ENCODE measurements at places on chromosomes 6 and 20.
A peak's percentile ranks its signal among the peaks of the same experiment; 100 is the strongest.

- DNase-seq: peak; percentile 24
These were observed 314.8 kb downstream of the CDC5L start for GRCh38 chr6:44702292-44702691.

DNA sequence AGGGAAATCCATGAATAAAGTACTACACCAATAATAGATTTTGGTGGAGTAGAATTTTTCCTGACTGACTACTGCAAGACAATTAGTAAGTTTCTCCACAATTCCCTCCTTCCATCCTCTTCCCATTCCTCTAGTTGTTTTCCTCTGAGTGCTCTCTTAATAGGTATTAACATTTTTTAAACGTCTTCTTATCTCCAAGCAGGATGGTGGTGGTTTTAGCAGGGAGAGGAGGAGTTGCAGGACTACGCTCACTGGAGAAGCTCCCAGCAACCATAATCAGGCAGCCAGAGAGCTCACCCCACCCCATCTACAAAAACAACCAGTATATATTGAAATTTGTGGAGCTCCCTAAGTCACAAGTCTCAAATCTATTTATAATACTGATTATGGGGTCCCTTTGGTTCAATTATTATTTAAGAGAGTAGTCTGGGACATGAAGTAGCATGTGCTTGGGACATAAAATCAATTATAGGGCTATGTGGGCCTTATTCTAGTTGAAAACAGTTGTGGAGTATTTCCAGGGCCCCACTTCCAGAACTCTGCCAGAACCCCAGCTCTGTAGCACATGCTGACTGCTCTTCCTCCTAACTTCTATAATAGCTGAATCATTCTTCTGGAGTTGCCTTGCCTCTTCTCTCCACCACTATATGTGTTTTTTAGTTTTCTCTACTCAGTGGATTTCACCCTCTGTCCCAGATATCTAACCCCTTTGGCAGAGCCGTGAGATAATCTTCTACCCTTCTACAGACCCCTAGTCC, 49.8 kb downstream of the MYB start:
- DNase-seq: no peak

GRCh38 chr20:63232235-63233060, 3.3 kb upstream of the BIRC7 start:
- DNase-seq: peak; percentile 90

DNA sequence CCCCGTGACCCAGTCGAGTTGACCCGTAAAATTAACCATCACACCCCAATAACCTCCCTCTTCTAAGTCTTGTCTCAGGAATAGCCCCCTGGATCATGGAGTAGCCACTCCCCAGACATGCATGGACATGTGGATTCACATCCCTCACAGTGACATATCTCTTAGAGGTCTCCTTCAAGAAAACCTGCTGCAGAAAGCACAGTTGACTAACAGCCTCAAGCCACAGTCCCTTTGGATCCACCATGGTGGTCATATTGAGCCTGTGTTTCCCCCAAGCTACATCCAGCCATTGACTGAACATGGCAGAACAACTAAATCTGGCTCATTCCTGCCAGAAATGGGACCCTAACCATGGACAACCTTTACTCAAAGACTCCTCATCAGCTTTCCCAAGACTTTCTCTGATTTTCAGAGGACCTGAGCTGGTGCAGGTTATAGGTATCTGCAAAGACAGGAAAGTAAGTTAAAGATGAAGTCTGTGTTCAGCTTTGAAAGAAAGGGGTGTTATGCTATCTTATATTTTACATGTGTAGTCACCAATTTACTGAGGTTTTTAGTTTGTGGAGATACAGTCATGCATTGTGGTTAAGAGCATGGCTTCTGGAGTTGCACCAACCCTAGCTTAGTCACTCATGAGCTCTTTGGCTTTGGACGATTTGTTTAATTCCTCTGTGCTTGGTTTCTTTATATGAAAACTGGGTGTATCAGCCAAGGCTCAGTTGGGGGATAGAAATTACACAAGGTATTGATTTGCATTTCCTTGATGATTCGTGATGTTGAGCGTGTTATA, 219.1 kb downstream of the MYLK4 start:
- peak; percentile 87 for DNase-seq

DNA sequence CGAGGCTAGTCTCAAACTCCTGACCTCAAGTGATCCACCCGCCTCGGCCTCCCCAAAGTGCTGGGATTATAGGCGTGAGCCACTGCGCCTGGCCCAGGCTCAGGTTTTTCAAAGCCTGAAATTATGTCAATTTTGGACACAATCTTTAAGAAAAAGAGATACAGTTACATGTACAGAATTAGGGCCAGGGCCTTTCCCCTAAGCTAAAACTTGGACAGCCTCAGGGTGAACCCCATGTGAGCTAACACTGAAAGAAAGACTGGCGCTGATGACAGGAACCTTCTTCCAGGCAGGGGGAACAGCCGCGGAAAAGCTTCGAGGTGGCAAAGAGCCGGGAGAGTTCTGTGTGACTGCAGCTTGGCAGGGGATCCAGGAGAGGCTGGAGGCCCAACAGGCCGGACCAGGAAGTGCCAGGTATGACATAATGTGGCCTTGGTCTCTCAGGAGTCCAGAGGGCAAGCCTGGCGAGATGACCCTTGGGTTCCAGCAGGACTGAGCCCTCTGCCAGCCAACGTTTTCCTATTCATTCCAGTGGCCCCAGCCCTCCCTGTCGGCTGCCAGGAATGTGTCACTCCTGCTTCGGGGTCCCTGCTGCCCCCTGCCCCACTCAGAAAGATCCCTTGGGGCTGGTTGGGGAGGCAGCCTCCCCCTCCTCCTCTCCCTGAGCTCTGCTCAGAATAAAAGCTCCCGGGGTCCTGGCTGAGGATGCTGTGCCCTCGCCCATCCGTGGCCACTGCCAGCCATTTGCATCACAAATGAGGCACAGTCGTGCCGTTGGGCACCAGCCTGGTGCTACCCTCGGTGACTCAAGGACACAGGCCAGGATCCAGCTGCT, 37.3 kb downstream of the RBM38 start:
- no peak for DNase-seq

- DNase-seq: no peak
These were observed 232.9 kb downstream of the SYNE1 start for GRCh38 chr6:152404086-152404857.

- no peak for DNase-seq
These were observed 45.3 kb downstream of the ELOVL4 start for GRCh38 chr6:79902046-79902445.

DNA sequence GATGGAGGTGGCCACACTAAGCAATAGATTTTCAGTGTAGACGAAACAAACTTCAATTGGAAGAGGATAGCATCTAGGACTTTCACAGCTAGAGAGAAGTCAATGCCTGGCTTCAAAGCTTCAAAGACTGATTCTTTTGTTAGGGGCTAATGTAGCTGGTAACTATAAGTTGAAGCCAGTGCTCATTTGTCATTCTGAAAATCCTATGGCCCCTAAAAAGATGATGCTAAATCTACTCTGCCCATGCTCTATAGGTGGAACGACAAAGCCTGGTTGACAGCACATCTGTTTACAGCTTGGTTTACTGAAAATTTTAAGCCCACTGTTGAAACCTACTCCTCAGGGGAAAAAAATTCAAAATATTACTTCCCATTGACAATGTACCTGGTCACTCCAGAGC, 226.7 kb downstream of the BCAS1 start:
- no peak for DNase-seq

GRCh38 chr6:134065706-134066105, 13.3 kb upstream of the SLC2A12 start:
- DNase-seq: peak; percentile 39

DNA sequence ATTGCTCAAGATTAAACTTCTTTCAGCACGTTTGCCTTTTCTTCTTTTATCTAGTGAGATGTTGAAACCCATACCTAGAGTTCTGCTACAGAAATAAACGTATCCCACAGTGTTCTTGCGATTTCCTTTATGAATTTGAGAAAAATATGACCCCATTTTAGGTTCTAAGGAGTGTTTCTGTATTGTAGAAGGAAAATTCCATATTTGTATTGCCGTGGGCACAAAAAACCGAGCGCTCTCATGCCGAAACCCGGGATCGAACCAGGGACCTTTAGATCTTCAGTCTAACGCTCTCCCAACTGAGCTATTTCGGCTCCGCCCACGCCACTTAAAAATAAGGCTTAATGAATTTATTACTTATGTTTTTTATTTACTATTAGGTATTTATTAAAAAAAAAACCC, 23.7 kb downstream of the ZNF311 start:
- peak; percentile 63 for DNase-seq

- no peak for DNase-seq
These were observed 346.2 kb upstream of the IMPG1 start for GRCh38 chr6:76418560-76419223.

- DNase-seq: peak; percentile 11
These were observed 47.4 kb downstream of the SLC17A5 start for GRCh38 chr6:73606428-73606827.

GRCh38 chr20:48606841-48607543, 220.8 kb downstream of the PREX1 start:
- DNase-seq: no peak

- no peak for DNase-seq
These were observed 202.1 kb upstream of the PRDM1 start for GRCh38 chr6:105884011-105884410.

DNA sequence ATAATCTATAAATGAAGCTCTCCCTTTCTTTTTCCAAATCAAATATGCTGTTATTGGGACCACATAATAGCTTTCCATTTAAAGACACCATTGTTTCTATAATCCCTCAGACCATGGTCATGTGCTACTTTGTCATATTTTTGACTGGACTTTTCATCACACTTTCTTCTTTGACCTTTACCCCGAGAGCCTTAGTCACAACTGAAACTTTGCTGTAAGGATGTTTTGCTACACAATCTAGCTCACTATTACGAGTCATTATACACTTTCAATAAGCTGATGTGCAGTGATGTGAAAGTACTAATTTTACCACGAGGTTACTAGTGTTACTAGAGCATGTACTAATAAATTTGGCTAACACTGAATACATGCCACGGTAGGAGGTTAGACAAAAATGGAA, 367.2 kb upstream of the RUNX2 start:
- DNase-seq: peak; percentile 15

GRCh38 chr6:83711958-83712357, 3.1 kb upstream of the SNAP91 start:
- DNase-seq: no peak

GRCh38 chr6:71171497-71172070, 117.0 kb upstream of the OGFRL1 start:
- DNase-seq: no peak

DNA sequence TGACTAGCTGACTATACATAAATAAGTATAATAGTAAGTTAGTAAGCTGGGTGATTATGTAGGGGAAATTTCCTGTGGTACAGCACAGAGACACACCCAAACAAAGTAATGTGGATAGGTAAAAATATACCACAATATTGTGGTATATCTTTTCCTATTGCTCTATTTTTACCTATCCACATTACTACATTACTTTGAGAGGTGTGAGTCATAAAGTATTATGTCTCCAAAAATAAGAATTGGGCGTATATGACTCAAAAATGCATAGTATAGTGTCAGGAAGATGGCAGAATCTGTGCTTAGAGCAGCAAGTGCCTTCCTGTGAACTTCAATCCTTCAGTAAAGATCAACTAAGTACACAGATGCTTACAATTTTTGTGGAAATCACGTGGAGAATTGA, 2.7 kb upstream of the SIRPG start:
- DNase-seq: no peak

GRCh38 chr6:145532361-145532760, 203.0 kb downstream of the EPM2A start:
- no peak for DNase-seq

DNA sequence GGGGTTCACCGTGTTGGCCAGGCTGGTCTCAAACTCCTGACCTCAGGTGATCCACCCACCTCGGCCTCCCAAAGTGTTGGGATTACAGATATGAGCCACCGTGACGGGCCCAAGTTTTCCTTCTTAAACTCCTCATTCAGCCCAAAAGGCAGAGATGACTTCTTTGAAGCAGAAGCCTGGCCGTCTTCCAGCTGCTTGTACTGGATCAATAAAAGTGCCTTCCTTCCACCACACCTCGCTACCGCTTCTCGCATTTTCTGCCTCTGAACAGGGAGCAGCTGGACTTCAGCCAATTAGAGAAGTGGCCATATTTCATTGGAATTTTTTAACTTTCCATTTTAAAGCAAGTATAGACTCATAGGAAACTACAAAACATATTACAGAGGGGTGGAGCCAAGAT, 241.1 kb downstream of the PREX1 start:
- DNase-seq: no peak

DNA sequence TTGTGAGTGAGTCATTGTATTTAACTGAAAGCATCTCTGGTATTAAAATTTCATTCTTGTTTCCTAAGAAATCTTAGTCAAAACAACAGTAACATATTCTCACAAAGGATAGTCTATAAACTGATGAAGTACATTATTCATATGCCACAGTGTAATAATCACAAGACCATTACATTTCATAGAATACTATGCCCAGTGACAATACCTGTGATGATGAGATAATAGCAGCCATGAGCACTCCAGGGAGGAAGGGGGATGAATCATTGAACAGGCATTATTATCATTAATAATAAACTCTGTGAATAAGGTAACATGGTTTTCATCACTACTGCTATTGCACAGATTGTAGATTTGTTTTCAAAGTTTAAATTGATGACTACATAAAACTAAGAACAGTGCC, 667.9 kb downstream of the EPM2A start:
- no peak for DNase-seq

GRCh38 chr6:109313139-109313538, 69.1 kb downstream of the CD164 start:
- no peak for DNase-seq

GRCh38 chr6:37868447-37868825, 48.9 kb downstream of the ZFAND3 start:
- DNase-seq: peak; percentile 24

Data from RPMI7951 (cell line).